ENCODE measurements at places on chromosomes 11 and 22. TPM values are rescaled to one million over a fixed set of nuclear protein-coding genes. Genes with fewer than 3 reads are reported as not detected.

The MOGAT2 gene
- not detected for total RNA-seq

The CD3D gene
- not detected for total RNA-seq

The RFPL1 gene
- not detected for total RNA-seq

The CEP57 gene
- total RNA-seq = 36.0 TPM

The TUG1 gene
- 44.2 TPM for total RNA-seq

The PARVG gene
- total RNA-seq = 0.16 TPM

The BIK gene
- total RNA-seq = 8.0 TPM

DNA sequence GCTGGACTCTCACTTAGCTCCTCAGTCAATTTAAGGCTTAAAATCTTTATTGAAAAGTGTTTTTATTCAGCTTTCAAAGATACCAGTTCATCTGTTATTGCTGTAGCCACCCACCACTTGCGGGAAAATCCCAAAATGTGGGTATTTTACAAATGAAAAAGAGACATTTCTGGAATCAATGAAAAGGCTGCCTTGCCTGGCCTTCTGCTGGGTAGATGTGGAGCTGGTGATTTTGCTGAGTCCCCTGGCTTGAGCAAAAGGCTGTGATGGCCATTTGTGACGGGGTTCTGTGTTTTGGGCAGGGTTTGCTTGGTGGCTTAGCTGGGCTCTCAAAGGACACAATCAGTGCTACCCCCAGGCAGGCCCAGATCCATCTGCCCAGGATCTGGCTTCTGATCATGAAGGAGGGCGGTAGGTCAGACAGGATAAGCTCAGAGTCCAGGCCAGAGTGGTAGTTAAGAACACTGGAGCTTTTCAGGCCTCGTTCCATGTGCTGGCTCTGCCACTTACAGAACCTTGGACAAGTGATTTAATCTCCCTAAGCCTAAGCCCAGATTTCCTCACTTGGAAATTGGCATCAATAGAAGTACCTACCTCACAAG is 36.1 kb downstream of the UBASH3B start:
- no peak for DNase-seq

DNA sequence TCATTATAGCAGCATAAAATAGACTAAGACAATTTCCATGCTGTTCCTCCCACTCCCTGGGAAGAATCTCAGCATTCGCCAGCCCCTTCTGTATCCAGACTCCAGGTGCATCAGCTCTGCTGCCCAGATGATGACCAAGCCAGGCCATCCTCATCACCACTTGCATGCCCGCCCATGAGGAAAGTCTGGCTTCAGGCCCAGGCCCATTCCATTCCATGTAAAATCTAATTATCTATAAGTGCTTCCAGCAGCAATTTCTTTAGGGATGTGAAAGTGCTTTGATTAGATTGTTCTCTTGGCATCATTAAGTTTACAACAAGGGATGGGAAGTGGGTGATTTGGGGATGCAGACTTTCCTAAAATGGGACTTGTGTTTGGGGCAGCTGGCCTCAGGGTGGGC is 100.3 kb downstream of the INSC start:
- no peak for DNase-seq

DNA sequence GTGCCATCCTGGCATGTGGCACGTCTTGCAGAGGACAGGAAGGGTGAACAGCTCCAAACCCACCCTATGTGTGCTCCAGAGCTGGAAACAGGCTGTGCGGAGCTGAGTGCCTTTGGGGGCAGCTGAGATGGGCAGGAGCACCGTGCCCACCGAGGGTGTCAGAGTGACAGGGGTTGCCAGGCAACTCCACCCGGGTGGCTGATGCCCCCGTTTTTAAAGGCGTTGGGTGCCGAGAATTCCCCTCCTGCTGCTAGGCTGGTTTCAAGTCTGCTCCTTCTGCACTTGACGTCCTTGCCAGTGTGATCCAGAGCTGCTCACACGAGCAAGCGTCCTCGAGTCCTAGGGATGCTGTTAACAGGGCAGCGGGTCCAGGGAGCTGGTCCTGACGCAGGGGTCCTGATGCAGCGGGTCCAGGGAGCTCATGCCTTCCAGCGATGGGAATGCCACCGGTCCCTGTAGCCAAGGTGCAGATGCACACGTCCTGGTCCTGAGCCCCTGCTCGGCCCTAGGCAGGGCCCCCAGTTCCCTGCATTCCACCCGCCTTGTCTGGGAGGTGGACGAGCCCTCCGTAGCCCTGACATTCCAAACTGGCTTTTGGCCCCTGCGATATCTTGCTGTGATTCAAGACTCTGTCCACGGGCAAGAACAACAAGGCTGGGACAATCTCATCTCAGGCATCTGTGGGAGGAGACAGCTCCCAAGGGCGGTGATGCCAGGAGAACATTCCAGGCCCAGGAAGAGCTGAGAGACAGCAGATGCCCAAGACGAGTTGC is 4.9 kb downstream of the KCNQ1 start:
- no peak for DNase-seq

DNA sequence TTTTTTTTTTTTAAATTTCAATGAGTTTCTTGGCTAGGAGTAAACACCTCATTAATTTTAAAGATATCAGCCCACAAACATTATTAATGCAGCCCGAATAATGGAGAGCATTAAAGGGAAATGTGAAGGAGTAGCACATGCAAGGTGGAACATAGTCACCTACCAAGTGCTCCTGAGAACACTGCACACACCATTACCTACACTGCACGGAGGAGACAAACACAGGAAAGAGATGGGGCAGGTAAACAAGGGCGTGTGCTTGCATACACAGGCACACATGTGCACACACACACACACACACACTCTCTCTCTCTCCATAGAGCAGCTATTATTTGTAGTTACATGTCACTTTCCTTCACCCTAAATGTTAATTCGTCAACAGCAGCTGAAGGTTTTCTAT is 30.2 kb downstream of the HTR3B start:
- DNase-seq = no peak

DNA sequence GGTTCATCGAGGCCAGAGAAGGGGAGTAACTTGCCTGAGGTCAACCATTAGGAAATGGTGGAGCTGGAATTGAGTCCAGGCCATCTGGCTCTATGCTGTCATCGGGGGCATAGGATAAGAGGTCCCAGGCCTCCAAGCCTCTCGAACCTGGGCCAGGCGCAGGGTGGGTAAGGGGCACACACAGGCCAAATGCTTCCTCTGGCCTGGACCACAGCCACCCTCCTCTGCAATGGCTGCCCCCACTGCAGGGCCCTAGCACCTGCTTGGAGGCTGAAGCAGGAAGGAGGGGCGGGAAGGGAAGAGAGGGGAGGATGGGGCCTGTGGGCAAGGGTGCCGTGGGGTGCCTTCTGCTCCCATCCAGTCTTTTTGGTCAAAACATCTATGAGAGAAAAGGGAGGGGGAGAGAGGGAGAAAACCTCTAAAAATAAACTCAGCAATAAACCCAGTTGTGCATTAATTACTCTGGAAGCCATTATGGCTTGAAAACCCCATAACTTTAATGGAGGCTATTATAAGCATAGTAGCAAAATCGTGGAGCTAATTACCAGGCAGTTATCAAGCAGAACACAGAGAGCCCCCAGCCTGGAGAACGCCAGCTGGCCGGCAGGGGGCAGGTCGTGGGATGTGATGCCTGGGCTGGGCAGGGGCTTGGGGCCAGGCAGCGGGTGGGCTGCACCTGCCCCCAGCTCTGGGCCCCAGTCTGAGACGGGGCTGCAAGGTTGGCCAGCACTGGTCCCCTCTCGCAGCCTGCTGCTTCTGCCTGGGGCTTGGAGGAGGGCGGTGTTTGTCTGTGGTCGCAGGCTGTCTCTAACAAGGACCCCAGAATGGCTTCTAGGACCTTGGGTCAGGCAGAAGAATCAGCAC is 21.1 kb downstream of the B3GAT1 start:
- DNase-seq = no peak

DNA sequence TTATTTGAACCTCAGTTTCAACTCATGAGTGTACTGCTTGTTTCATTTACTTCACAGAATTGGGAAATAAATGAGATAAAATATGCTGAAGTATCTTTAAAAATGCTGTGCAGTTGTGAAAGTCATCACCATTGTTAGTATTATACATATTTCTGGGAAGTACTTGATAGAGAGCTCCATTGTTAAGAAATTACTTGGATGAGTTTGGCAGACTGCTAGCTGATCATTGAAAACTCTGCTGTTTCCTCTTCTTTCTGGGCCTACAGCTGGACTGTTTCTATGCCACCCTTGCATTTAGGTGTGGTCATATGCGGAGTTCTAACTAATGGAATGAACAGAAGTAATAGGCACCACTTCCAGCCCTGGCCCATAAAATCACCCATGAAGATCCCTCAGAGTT is 10.0 kb downstream of the SIK2 start:
- peak; percentile 60 for DNase-seq

GRCh38 chr11:65892661-65893317 is 2.3 kb downstream of the CCDC85B start:
- no peak for DNase-seq

DNA sequence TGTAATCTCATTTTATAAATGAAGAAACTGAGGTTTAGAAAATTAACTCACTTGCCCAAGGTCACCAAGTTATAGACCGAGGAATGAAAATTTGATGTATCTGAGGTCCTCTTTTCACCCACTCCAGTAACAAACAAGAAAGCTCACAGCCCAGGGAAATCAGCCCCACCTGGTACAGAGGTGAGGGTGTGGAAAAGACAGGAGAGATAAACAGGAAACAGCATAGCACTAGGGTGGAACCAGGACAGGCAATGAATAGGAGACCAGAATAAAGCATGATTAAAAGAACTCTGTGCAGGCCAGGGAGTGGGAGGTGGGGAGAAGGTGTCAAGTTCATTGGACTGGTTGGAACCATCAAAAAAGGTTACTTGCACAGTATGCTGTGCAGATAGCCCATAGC is 46.2 kb upstream of the SMCO4 start:
- no peak for DNase-seq

GRCh38 chr11:24567380-24567779 is 70.5 kb downstream of the LUZP2 start:
- DNase-seq = no peak

GRCh38 chr11:41316751-41317150 is 142.7 kb downstream of the LRRC4C start:
- DNase-seq = no peak

GRCh38 chr11:118912742-118913410 is 12.8 kb downstream of the BCL9L start:
- DNase-seq = no peak

GRCh38 chr11:68997124-68997994 is 15.7 kb downstream of the MRGPRF start:
- DNase-seq = no peak

Measured in SK-MEL-5 (cell line).